ENCODE measurements at places on chromosomes 5 and 9.

DNA sequence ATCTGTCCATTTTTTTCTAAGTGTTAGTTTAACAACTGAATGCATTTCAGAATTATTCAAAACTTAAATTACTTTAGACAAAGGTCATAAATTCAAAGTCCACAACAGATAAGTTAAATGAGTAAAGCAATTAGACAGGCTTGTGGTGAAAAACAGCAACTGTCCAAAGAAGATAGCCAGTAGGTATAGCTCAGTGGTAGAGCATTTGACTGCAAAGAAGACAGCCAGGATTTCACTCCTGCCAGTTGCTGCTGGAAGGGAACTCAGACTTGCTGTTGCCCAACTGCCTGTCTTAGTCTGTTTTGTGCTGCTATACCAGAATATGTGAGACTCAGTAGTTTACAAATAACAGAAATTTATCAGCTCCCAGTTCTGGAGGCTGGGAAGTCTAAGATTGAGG lies 10.0 kb downstream of the FANCC start:
- DNase-seq = no peak

DNA sequence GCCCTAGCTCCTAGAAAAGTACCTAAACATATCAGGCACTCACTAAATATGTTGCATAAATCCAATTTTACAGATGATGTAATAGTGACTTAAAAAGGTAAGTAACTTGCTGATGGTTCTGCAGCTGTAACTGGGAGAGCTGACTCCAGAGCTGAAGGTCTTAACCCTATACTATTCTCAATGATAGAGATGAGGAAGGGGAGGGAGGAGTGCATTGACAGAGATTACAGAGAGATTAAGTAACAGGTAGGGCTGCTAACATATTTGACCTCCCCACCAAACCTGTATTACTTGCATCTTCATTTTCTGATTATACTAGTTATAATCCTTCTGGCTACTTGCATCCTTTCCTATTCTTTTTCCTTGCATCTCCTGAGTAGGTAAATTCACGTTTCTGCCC lies 255.4 kb upstream of the EFNA5 start:
- DNase-seq = no peak

DNA sequence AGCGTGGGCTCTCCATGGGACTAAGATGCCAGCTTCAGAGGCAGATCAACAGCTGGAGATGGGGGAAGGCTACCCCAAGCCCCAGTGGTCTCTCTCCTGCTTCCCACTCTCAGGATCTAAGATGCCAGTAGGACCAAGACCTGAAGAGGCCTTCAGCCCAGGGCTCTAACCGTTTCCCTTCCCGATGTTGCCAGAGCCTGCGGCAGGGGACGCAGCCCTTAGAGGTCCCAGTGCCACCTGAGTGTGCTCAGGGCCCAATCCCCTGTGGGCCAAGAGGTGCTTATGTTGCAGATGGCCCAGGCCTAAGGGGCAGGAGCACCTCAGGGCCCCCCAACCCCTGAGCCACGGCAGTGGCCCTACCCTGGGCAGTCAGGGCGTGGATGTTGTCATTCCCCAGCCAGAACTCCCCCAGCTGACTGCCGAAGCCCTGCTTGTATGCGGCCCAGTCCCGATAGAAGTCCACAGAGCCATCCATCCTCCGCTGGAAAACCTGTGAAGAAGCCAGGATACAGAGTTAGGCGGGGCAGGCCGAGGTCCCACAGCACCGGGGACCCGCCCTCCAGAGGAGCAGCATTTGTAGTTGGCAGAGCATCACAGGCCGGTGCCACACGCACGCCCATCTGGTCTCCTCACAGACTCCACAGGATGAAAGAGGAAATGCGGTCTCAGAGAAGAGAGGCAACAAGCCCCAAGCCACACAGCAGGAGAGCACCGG lies 5.4 kb downstream of the FCN1 start:
- no peak for DNase-seq

GRCh38 chr5:37495668-37496347 lies 116.7 kb downstream of the WDR70 start:
- no peak for DNase-seq

DNA sequence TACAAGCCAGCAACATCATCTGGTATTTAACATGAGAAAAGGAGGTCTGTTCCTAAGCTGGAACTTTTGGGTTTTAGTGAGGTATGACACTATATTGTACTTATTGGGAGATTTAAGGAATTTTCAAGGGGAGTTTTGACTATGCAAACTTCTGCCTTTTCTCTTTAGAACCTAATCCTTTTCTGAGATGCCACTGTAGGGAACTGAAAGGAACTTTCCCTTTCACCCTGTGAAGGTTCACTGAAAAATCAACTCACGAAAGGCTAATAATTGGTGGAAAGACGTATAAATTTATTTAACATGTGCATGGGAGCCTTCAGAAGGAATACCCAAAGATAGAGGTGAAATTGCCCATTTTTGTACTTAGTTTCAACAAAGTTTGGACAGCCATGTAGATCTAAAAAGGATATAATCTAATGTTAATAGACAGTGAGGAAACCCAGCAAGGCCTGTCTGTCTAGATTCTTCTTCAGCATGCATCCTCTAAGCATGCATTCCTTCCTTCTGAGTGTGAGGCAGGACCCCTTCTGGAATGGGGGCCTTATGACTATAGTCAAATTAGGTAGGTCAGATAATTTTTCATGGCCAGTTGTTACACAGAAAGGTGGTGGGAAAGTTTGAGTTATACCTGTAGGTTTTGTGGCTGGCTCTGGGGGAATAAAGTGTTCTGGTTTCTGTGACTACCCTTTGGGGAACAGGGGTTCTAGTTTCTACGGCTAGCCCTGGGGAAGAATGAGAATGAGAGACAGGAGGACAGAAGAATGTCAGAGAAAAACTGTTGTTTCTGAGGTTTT lies 200.3 kb downstream of the C9orf152 start:
- DNase-seq = no peak
